ENCODE measurements at places on chromosomes 16 and 17.

DNA sequence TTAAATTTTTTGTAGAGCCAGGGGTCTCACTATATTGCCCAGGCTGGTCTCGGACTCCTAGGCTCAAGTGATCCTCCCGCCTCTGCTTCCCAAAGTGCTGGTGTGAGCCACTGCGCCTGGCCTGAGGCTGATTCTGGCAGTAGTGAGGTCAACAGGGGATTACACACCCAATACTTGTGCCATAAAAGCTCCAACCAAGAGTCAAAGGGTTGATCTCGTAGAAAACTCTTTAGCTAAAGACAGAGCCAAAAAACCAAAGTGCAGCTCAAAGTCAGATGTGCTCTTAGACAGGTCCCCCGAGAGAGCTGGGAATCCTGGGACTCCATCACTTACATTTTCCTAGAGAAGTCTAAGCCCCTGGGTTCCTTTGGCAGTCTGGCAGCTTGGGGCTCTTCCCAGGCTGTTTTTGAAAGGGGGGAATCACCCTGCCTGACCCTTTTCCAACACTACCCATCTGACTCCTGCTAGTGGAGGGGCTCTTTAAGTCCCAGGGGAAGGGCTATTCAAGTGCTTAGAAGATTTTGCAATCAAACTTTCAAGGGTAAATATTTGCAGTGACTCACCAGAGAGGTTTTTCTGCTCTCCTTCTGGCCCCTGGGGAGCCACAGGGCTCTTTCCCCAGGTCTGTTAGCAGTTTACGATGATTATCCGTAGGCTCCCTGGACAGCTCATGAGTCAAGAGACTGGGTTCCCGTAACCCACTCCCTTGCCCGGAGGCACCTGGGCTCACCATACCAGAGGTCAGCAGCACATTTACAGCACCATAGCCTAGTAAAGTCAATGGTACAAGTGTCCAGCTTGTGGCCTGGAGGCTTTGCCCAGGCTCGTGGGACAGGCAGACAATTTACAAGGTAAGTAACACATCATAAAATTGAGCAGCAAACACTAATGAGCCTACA is 408.7 kb downstream of the SLC39A11 start:
- DNase-seq: peak; percentile 53

DNA sequence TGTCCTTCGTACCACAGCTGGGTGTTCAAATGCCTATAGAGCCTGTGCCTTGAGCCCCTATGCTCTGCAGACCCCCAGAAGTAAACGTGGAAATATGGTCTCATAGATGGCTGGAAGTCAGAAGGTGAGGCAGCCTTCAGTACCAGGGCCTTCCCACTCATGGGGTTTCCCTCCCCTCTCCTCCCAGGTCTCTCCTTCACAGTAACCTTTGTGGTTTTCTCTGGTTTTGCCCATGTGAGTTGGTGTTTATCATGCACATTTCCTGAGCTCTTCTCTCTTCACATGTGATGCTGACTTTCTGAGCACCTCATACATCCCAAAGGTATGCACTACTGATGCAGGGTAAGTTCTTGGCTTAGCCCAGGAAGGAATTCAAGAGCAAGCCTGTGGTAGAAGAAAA is 35.4 kb downstream of the TMEM114 start:
- DNase-seq: no peak

DNA sequence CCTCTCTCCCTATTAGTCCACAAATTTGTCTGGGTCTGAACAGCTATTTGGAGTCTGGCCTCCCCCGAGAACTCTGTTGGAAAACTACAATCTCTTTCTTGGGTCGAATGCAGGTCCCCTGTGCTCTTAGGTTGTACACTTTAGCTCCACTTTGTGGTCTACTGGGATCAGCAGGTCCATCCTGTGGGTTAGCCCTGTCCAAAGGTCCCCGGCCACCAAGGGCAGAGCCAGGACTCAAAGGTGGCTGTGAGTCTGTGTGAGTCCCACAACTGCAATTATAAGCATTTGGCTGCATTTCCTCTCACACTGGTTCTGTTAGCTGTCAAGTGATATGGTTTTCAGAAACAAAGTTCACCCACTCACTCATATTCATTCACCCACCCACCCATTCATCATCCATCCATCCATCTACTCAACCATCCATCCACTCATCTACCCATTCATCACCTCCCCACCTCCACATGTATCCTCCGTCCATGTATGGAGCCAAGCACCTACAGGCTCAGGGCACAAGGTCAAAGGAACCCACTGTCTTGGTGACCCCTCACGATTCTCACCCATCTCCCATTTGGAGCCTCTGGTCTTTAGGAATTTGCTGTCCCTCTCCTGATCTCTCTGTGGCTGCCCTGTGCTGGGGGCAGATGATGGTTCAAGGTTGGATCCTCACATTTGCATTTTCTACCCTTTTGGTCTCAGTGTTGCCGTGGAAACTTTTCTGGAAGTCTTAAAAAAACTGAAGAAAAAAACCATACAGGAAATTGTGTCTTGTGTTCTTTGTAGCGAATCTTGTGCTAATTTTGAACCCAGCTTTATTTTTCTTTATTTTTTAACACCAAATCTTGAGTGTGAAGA is 45.8 kb downstream of the IRF8 start:
- DNase-seq: no peak

DNA sequence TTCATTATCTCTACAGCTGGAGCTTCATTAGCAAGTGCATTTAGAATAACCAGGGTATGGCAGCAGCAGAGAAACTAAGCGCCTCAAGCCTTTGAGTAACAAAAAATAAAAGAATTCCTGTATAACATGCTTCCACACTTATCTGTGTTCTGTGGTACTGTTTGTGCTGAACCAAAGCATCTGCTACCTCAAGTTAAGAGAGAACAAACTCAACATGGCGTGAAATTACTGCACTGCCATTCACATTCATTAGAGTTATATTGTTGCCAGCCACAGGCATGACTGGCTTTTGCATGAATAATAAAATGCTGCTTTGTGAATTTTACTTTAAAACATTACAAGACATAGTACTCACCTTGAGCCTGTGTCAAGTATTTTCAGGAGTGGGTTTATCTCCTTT is 76.6 kb downstream of the NLK start:
- no peak for DNase-seq

DNA sequence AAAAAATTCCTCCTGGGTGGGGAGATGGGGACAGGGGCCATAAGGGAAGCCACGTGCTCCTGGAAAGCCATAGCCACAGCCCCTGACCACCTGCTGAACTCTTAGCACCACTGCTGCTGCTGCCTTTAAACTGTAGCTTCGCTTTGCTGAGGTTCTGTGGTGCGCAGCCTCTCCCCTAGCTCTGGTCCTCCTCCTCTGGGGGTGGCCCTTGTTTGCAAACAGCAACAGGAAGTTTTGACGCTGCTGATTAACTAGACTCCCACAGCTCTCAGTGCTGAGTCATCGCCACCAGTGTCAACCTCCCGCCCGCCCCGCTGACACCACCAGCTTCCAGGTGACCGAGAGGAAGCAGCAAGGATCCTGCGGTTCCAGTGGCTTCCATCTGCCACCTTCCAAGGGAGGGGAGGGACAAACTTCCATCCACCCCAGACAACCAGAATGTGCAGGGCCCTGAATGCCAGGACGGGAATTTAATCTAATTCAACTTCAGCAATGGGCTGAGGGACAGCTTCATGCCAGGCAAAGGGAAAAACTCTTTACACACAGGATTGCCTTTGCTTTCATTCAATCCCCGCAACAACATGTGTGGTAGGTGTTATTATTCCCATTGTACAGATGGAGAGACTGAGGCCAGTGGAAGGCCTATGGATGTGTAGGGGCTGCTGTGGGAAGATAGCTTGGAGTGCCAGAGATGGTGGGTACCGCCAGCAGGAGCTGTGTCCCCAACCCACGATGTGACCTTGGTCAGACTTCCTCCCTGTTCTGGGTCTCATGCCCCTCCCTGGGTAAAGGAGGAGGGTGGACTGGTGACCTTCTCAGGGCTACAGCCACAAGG is 8.1 kb upstream of the KIFC3 start:
- DNase-seq: no peak

GRCh38 chr17:60077672-60078519 is 825 bp downstream of the HEATR6 start:
- no peak for DNase-seq

GRCh38 chr17:73013816-73014663 is 78.4 kb downstream of the SLC39A11 start:
- DNase-seq: no peak

DNA sequence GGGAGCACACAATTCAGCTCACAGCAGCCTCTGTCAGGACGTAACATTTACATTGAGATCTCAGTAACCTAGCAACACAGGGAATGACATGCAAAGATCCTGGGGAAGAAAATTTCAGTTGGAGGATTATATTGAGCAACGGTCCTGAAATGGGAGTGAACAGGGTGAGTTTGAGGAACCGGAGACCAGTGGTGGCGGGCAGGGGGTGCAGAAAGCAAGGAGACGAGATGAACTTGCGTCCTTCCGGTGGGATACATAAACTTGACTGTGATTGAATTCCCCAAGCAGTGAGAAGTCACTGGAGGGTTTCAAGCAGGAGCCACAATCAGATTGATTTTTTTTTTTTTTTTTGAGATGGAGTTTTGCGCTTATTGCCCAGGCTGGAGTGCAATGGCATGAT is 51.5 kb downstream of the SHISA6 start:
- DNase-seq: no peak

DNA sequence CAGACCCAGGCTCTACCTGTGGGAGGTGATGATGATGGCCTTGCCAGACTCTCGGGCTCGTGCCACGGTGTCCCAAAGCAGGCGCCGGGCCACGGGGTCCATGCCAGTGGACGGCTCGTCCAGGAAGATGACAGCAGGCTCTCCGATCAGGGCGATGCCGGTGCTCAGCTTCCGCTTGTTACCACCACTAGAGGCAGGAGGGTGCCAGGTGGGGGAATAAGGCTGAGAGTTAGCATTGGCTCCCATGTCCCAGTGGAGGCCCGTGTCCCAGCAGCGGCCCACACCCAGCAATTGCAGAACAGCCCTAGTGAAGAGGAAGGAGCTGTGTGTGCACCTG is 10.3 kb upstream of the RNPS1 start:
- DNase-seq: no peak

DNA sequence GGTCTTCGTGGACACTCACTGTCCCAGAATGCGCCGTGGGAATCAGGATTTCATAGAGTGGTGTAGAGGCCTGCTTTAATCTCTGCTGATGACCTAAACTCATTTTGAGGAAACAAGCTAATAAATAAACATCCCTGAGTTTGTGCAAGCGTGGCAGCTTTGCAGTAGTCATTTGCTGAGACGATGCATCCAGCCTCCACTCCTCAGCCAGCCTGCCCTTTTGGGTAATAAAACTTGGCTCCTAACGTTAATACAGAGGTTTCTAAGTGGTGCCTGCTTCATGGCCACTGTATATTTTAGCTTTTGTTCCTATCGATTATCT is 1.3 kb downstream of the DGKE start:
- DNase-seq: no peak

DNA sequence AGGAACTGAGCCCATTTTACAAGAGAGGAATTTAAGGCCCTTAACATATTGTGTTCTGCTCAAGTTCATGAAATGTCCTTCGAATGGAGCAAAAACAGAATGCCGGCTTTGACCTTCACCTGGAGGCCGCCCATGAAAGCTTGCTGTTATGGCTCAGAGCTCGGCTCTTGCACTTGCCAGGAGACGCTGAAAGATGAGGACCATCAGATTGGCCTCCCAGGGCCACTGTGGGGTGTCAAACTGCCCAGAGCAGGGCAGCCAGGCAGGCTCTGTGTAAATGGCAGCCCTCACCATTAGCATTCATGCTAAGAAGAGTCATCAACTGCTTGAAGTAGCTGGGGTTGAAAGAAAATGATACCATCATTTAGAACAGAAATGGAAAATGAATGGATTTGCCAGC is 39.3 kb downstream of the IL21R start:
- no peak for DNase-seq

- DNase-seq: peak; percentile 19
Measured at GRCh38 chr16:12271006-12271405, 294.5 kb downstream of the SNX29 start.

GRCh38 chr17:12536472-12536871 is 129.2 kb upstream of the MYOCD start:
- DNase-seq: no peak

- DNase-seq: no peak
Measured at GRCh38 chr17:82851381-82851780, 11.6 kb upstream of the ZNF750 start.

- DNase-seq: no peak
Measured at GRCh38 chr17:10119203-10120108, 79.0 kb downstream of the GAS7 start.

GRCh38 chr16:10521681-10522274 is 58.6 kb downstream of the EMP2 start:
- DNase-seq: peak; percentile 17

DNA sequence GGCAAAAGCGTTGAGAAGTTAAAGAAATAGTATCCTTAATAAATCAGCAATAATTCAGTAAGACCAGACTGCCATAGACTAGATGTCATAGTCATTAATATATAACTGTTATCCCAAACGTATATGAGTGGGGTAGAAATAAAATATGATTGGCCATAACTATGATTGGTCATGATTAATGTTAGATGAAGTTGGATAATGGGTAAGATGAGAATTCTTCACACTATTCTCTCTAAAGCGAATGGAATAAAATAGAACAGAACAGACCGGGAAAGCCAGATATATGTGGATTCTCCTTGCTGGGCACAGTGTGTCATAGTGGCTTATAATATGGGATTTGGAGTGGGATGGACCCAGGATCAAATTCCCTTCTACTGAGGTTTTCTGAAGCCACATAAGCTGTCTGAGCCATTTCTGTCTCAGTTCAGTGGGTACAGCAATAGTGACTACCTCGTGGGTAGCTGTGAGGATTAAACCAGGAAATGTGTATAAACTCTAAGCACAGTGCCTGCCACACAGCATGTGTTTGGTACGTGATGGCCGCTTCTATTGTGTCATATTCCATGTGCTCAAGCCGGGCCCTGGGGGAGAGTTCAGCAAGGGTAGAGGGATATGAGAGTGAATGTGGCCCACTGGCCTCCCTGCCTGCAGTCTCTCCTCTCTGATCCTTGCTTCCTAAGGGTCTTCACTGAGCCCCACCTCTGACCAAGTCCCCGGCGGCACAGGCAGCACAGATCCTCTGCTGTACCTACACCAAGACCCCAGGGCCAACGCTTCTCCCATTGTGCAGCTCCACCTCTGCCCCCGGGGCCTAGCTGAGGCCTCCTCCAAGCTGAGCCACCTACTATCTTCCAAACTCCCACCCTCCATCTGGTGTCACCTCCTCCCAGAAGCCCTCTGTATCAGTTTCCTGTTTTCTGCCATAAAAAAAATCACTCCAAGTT is 3.7 kb downstream of the CETP start:
- DNase-seq: no peak

DNA sequence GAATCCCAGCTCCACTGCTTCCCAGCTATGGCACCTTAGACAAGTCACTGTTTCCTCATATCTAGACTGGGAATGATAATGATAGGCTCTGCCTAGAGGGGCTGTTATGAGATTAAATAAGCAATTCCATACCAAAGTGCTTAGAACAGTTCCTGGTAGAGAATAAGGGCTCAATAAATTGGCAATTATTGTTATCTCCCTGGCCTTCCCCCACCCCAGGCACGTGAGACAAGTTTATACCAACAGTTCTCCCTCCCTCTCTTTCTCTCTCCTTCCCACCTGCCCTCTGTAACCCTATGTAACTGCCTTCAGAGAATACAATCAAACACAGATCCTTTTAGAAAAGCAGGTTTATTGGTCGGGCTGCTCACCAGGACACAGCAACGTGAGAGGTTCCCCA is 13.9 kb upstream of the STAT3 start:
- DNase-seq: no peak

GRCh38 chr17:27466376-27466742 is 10.1 kb downstream of the KSR1 start:
- no peak for DNase-seq

All from NCI-H2171 treated with DMSO at 0.1 percent for 48 hours (cell line).